Hematopoietic multipotent progenitor cell treated with erythropoietin and hydrocortisone succinate and interleukin-3 and kit ligand, for 4 days (in vitro differentiated cells): ENCODE measurements at places on chromosomes 1 and 21.

DNA sequence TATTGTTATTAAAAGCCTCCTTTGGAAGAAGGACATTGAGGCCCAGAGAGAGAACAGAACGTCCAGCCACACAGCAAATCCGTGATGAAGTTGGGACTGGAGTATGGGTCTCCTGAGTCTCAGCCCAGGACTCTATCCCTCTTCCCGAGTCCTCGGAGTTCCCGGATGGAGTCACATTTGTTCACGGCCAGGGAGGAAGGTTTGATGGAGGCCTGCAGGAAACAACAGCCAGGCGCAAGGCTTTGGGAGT is 357 bp upstream of the TXLNA start:
- no peak for DNase-seq

DNA sequence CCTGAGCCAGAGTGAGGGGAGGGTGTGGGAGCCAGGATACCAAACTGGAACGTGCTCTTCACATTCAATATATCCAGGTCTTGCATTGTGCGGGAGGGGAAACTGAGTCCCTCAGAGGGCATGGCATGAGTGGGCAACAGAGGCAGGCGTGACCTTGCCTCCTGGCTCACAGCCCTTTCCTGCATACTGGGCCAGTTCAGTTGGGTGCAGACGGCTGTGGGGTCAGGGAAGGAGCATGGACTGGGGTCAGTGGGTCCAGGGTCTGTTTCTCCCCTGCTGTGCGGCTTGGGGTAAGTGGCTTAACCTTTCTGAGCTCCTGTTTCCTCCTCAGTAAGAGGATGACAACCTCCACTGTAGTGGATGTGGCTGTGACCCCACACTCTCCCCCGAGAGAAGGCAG is 16.6 kb downstream of the SERINC2 start:
- no peak for DNase-seq

DNA sequence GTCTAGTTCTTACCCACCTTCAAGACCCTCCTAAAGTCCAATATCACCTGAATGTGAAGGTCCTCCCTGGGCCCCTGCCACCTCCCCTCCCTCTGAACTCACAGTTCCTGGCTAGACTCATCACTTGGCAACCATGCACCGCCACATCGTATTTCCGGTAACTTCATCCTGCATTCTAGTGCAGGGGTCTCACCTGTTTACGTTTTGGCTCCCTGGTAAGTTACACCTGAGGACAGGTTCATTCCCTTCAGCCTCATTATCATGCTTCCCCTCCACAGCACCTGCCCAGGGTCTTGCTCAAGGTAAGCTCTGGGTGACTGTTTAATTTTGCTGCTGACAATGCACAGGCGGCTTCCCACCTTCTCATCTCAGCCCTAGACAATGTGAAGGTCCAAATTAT is 93.1 kb downstream of the MIS18A start:
- DNase-seq, result no peak

DNA sequence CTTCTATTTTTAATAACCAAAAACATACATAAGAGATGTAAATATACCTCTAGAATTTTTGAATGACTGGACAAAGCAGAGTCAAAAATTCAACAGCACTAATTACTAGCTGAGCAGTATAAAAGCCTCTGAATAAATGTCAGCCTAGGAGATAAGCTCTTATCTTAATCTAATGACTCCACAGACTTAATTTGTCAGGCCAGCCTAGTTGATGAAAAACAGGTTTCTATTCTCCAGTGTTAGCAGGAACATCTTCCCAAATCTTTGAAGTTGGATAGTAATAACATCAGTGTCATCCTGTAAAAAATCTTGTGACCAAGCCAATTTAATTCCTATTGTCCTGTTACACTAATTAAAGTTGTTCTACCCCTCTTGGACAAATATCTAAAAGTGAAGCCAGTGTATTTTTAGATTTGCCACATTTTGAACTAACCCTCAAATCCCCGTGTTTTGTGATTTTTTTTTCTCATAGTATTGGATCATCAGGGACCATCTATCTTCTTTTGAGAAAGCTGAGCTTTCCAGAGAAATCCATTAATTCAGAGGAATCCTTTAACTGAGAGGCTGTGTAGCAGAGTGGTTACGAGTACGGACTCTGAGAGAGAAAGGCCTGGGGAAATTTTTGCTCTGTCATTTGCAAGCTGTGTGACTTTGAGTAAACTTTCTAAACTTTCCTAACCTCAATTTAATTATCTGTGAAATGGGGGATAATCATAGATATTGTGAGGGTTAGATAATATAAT is 41.2 kb downstream of the LMO4 start:
- DNase-seq, result peak; percentile 7

DNA sequence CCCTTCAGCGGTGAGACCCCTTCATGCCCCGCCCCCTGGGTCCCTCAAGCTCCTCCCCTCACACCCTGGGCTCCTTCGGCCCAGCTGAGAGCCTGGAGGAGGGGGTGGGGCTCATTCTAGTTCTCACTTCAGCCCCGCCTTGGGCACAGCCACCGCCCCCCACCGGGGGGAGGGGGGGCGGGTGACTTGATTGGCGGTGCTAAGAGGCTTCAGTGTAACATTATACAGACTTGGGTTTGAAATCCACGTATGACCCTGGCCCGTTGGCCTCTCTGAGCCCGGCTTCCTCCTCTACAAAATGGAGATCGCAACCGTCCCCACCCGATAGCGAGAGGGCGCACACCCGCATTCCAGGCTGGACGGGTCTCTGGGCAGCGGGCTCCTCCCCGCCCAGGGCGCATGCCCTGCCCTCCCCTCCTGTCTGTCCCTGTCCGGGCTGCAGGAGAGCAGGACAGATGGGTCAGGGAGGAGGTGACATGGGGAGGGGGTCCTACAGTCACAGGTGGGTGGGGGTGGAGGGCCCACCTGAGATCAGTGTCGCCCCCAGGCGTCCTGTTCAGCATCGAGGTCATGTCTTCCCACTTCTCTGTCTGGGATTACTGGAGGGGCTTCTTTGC is 5.1 kb downstream of the CLCNKB start:
- DNase-seq, result peak; percentile 93

DNA sequence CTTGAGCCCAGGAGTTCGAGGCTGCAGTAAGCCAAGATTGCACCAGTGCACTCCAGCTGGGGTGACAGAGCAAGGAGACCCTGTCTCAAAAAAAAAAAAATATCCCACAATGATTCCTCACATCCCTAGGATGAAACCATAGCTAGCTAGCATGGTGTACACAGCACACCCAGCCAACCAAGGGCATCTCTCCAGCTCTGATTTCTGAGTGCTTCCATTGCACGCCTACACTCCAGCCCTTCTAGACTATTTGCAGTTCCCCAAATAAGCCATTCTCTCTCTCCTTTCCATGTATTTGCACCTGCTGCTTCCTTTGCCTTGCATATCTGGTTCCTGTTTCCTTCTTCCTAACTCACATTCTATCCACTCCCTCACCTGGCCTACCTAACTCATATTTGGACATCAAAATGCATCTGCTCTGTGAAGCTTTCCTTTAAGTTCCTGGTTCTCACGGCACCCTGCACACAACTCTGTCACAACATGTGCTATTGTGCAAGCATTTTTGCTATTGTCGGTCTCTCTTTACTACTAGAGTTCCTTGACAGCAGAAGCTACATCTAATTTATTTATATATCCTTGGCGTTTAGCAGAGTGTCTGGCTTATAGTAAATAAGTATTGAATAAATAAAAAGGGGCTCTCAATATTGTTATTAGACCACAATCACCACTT is 2.4 kb upstream of the ELAPOR1 start:
- peak; percentile 46 for DNase-seq

DNA sequence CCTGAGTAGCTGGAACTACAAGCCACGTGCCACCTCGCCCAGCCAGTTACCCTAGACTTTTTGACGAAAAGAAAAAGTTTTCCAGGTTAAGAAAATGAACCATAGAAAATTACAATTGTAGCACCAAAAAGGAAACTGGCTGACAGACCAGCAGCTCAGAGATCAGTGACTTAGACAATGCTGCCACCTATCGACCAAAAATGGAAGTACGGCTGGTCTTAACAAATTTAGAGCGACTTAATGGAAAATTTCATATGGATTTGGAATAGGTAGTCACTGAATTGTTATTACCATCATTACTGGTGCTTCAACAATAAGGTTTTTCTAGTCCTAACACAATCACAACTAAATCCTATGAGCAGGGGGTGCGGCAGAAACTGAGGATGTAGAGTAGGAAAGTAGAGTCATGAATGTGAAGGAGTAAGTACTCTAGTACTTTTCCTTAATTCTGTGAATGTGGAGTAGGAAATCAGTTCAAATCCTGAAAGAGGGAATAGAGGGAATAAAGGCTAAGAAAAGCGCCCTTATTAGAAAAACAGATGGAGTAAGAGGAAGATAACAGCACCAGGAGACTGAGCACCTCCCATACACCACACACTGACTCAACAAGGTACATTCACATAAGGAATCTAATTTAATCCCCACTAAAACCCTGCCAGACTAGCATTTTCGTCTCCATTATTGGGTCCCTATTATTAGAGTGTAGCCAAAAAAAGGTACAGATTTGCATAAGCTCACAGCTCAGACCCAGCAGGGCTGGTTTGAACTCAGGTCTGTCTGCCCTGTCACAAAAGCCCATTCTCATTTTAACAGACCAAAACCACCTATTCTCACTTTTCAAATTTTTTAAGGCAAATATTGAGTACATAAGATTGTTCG is 37.9 kb upstream of the MGST3 start:
- peak; percentile 84 for DNase-seq

DNA sequence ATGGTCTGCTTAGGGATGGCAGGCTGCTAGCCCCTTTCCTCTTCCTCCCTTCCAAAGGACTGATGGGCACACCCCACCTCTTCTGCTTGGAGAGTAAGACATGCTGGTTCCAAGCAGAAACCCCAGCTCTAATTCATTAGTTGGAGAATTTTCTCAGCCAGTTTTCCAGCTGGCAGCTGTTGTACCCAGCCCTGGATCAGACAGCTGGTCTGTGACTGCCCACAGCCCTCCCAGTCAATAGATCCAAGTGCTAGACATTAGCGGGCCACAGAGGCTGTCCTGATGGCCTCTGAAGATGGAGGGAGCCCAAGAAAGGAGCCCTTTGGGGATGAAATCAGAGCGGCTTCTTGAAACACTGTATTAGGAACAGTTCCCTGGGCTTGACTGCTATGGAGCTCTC is 35.8 kb downstream of the ACOT11 start:
- DNase-seq, result no peak

DNA sequence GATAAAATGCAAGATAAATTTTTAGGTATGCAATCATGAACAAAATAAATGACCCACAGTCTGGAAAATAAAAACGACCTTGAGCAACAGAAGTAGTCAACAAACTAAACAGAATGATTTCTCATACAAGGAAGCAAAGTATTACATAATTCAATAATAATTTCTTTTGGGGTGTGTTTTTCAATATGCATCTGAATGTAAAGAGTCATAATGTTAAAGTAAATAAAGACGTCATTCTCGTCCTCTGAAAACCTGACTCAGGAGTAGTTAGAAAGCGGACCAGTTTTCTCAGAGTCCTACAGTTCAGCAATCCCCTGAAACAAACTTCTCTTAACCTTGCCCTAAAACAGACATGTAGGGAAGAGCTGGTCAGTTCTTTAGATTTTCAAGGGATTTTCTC is 18.6 kb downstream of the CDC42BPA start:
- no peak for DNase-seq

DNA sequence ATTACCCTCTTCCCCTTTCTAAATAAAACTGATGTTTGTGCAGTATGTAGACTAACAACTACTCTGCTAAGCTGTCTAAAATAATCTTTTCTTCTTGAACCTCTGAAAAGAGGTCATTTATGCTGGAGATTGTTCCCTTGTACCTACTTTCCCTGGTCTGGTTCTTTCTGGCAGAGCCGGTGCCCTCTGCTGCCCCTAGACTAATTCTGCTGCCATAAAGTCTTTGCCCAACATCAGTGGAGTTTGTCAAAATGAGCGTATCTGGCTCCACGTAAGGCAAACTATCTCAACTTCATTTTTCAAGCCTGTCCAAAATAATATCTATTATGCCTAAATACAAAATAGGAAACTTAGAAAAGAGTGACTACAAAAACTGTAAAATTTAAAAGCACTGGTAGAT is 30.9 kb upstream of the ANGPTL7 start:
- DNase-seq, result no peak

DNA sequence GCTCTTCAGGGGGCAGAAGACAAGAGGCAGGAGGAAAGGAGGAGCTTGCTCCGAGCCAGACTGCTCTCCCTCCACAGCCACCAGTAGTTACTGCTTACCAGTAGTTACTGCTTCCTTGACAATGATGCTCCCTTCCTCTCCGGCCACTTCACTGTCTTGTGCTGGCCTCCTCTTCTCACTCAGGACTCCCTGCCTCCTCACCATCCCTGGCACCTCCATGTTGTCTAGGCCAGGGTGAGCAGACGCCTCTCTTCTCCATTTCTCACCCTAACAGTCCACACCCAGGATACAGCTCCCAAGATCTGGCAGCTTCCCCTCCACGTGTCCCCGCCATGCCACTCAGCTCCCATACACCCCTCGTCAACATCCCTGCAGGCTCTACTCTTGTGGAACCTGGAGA is 82.4 kb upstream of the TLR5 start:
- no peak for DNase-seq

DNA sequence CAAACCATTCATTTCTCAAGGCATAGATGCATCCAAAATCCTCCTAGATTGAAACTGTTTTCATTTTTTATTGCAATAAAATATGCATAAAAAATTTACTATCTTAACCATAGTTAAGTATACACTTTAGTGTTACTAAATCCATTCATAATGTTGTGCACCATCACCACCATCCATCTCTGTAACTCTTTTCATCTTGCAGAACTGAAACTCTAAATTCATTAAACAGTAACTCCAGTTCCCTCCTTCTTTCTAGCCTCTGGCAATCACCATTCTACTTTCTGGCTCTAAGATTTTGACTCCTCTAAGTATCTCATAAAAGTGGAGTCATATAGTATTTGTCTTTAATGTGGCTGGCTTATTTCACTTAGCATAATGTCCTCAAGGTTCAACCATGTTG is 236.8 kb downstream of the SMYD3 start:
- no peak for DNase-seq

GRCh38 chr1:156123356-156124196 is 9.1 kb downstream of the LMNA start:
- DNase-seq, result peak; percentile 94

DNA sequence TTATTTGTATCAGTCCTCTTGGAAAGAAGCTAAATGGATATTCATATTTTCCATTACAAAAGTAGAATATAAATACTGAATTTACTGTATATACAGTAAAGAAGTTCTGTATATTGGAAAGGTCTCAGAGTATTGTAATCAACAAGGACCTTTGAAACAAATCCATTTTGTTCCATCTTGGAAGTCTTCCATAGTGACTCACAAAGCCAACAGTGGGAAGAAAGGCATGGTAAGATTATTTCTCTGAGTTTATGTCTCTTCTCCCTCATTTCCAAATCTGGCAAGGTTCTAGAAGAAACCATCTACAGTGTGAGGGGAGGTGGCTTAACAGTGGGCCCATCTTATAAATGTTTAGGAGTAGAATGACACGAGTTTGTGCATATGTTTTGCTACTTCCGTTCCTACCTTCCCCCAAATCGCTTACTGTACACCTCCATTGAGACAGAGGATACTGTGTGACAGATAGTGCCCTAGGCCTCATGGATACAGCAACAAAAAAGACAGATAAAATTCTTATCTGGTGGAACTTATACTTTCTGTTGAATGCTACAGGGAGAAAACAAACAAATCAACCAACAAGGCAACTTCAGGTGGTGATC is 22.1 kb upstream of the SSX2IP start:
- DNase-seq, result no peak
